Mammary epithelial cell (primary cell): ENCODE measurements at places on chromosomes 13 and 19. TPM values are rescaled to one million over a fixed set of nuclear protein-coding genes. Genes with fewer than 3 reads are reported as not detected.

- DNase-seq, result peak; percentile 79
Observed at GRCh38 chr13:47853236-47853635, 147.8 kb downstream of the SUCLA2 start.

DNA sequence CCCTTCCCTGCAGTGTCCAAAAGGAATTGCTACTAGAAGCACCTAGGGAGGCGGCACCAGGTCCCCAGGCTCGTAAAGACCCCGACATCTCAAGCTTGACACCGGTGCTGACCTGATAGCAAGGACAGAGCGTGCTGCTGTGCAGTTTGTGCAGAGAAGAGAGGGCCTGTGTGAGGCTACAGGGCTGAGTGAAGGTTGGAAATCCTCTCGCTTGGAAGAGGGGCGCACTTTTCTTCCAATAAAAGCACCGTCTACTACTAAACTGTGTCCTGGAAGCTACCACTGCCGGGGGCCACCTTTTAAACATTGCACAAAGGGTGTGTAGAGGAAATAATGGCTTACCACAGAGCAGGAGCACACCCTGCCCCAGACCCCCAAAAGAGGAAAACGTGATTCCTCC, 11.0 kb downstream of the TMEM272 start:
- no peak for DNase-seq

GRCh38 chr13:19596960-19597361, 35.6 kb upstream of the TPTE2 start:
- peak; percentile 65 for DNase-seq

- no peak for DNase-seq
Observed at GRCh38 chr19:41890936-41891335, 8.0 kb downstream of the ARHGEF1 start.

GRCh38 chr19:16001481-16002312, 52.9 kb downstream of the OR10H4 start:
- peak; percentile 45 for DNase-seq

DNA sequence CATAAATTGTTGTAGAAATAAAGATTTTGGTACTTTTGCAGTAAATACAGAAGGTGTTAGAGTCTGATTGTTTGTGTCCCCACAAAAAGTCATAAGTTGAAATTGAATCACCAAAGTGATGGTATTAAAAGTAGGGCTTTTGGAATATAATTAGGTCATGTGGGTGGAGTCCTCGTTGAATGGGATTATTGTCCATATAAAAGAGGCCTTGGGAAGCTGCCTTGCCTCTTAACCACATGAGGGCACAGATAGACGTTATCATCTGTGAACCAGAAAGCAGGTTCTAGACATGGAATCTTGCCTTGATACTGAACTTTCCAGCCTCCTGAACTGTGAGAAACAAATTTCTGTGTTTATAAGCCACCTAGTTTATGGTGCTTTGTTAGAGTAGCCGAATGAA, 186.8 kb downstream of the PRR20E start:
- no peak for DNase-seq

DNA sequence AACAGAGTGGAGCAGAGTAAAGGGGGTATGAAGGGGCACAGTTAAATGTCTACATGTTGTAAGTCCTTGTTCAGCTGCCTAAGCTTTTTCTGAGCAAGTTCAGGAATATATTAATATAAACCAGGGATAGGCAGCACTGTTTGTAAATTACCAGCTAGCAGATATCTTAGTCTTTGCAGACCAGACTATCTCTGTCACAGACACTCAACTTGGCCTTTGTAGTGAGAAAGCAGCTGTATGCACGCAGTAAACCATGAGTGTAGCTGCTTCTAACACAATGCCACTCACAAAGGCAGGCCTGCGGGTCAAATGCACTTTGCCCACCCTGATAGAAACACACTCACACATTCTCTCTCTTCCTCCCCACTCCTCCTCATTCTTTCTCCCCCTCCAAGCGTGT, 1016.9 kb downstream of the UQCRFS1 start:
- no peak for DNase-seq

DNA sequence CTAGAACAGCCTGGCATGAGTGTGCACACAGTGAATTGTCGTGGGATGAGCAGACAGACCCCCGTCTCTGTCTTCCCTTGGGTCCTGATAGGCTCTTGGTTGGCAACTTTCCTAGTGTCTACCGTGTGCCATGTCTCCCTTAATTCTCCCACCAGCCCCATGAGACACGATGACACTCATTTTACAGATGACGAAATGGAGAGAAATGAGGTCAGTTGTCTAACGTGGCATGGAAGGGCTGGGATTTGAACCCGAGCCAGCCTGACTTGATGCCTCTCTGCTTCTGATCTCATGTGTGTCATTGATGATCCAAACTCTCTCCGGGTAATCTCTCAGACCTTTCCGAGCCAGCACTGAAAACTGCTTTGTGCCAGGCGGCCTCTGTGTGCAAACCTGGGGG, 8.4 kb upstream of the KLK14 start:
- DNase-seq, result no peak

DNA sequence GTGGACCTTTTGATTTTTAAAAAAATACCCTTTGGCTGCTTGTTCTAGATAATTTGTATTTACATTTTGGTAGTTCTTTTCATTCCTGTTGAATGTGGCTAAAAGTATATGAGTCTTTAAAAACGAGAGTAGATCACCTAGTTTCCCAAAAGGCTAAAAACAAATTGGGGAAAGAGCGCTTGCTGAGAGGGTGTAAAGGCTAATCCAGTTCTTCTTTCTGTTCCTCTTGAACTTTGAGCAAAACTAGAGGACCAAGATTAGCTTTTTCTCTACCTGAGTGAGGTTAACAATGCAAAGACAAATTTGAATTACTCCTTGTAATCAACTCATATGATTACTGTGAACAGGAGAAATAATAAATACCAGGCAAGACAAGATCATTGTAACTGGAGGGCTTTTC, 2513.2 kb downstream of the PCDH9 start:
- no peak for DNase-seq

DNA sequence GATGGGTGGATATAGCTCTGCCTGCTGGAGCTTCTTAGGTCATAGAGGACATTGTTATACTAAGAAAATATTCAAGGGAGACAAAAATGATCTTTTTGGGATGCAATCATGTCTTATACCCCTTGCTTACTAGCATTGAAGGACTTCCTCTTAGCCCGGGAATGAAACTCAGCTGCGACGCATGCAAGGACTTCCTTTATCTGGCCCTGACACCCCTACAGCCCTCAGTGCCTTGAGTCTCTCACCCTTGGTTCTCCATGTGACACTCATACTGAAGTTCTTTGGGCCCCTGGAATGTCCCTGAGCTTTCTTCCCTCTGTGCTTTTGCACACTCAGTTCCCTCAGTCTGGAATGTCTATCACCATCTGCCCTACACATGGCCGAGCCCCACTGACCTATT, 72.5 kb upstream of the MTIF3 start:
- DNase-seq, result no peak

- peak; percentile 79 for DNase-seq
Observed at GRCh38 chr19:5138606-5139582, 170.0 kb downstream of the KDM4B start.

- no peak for DNase-seq
Observed at GRCh38 chr13:46812301-46812797, 15.4 kb upstream of the ESD start.

GRCh38 chr19:48147597-48148175, 22.5 kb downstream of the LIG1 start:
- no peak for DNase-seq

GRCh38 chr13:70729369-70729768, 621.1 kb upstream of the KLHL1 start:
- no peak for DNase-seq

GRCh38 chr19:7288977-7289376, 5.2 kb downstream of the INSR start:
- no peak for DNase-seq

DNA sequence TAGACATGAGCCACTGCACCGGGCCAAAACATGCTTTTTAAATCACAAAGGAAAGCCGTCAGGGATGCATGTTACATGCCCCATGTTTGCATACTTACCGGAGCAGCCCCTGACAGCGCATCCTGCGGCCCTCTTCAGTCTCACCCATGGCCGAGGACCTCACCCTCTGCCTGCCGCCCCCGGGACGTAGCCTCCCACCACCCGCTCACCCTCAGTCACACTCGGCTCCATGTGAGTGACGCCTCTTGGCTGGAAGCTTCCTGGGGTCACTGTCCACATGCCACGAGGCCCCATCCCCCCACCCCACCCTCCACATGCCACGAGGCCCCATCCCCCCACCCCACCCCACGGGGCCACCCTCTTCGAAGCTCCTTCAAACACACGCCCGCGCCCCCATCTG, 46.1 kb upstream of the SPACA7 start:
- no peak for DNase-seq

GRCh38 chr13:98014766-98015165, 61.3 kb downstream of the IPO5 start:
- DNase-seq, result peak; percentile 50

GRCh38 chr19:47615714-47616113, 6.8 kb downstream of the BICRA start:
- no peak for DNase-seq

DNA sequence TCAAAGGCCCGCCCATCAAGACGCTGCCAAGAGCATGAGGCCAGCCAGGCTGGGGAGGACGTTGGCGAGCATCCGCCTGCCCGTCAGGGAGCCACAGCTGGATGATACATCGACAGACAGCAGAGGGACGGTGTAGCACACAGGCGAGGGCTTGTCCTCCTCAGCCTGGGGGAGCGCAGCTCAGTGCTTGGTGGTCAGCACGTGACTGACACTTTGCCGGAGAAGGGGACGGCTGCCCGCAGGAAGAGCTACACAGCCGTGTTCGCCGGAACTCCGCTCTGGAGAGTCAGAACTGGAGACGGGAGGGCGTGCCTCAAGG, 34.1 kb downstream of the CSNK1G2 start:
- no peak for DNase-seq

- DNase-seq, result no peak
Observed at GRCh38 chr13:70172946-70173597, 64.8 kb upstream of the KLHL1 start.

- DNase-seq, result no peak
Observed at GRCh38 chr19:6109947-6110346, 353 bp downstream of the RFX2 start.

DNA sequence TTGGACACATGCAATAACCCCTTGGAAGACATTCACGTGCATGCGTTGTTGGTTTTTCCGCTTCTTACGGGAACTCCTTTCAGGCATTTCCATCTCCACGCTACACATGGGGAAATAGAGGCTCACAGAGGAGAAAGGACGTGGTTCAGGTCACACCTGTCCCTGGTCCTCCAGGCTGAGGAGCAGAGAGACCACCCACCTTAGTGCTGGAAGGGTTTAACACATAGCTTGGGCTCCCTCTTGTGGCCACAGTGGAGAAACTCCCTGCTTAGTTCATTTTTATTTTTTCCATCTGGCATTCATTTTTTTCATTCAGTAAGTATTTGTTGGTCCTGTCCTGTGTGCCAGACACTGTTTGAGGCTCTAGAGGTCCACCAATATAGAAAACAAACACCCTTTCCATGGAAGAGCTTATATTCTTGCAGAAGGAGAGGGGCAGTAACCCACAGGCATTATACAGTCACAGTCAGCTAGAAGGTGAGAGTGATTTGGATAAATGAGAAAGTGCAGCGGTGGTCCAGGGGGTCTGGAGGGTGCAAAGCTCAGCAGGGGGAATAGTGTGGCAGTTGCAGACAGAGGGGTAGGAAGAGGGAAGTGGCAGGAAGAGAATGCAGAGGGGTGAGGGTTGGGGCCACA, 24.2 kb upstream of the TTYH1 start:
- DNase-seq, result peak; percentile 18

DNA sequence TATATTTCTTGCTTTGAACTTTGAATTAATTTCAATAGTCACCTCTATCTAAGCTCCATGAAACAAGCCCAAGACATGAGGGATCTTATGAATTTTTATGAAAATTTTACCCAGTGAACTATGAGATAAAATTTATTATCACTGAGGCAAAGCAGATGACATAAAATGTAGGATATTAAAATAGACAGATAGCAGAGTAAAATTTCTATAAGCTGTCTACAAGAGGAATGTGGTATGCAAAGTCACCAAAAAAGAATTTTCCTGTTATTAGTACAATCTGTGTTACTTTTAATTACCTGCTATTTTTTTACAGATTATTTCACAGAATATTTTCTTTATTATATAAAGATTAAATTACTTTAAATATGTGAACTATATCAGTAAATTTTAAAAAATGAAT, 2312.6 kb downstream of the PCDH9 start:
- DNase-seq, result no peak

- DNase-seq, result no peak
Observed at GRCh38 chr13:48132961-48133360, 38.1 kb upstream of the MED4 start.

- peak; percentile 100 for DNase-seq
Observed at GRCh38 chr19:6737284-6737872, at the start of gene GPR108. TSS of gene GPR108 (minus strand) at chr19:6737580. CDS start at chr19:6737576, 4 bp downstream.

GRCh38 chr13:91135376-91135775, 212.1 kb upstream of the MIR17HG start:
- DNase-seq, result no peak

DNA sequence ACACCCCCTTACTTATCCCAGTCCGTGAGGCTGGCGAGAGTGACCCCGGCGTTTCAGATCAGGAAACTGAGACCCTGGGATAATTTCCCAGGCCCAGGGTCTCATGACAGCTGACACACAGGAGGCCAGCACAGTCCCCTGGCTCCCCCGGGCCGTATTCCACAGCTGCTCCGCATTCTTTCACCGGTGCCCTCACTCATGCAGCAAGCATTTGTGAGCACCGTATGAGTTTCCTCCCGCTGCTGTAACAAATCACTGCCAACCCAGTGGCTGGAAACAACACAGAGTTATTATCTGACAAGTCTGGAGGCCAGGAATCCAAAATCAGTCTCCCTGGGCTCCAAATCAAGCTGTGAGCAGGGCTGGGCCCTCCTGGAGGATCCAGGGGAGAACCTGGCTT, 21.3 kb downstream of the GADD45B start:
- no peak for DNase-seq

UBE2M gene
- polyA plus RNA-seq, result 94.5 TPM

S1PR4 gene
- 0.10 TPM for polyA plus RNA-seq

SLC7A9 gene
- 0.03 TPM for polyA plus RNA-seq

ZNF525 gene
- 5.3 TPM for polyA plus RNA-seq

RUBCNL gene
- polyA plus RNA-seq, result 0.48 TPM

DKKL1 gene
- 0.18 TPM for polyA plus RNA-seq

PSG1 gene
- polyA plus RNA-seq, result 0.10 TPM

PDX1 gene
- polyA plus RNA-seq, result not detected

SMIM17 gene
- not detected for polyA plus RNA-seq

NLRP9 gene
- not detected for polyA plus RNA-seq

NFILZ gene
- polyA plus RNA-seq, result not detected

SIGLEC11 gene
- not detected for polyA plus RNA-seq

PLK5 gene
- polyA plus RNA-seq, result not detected
